ENCODE measurements at places on chromosomes 11 and 22.

DNA sequence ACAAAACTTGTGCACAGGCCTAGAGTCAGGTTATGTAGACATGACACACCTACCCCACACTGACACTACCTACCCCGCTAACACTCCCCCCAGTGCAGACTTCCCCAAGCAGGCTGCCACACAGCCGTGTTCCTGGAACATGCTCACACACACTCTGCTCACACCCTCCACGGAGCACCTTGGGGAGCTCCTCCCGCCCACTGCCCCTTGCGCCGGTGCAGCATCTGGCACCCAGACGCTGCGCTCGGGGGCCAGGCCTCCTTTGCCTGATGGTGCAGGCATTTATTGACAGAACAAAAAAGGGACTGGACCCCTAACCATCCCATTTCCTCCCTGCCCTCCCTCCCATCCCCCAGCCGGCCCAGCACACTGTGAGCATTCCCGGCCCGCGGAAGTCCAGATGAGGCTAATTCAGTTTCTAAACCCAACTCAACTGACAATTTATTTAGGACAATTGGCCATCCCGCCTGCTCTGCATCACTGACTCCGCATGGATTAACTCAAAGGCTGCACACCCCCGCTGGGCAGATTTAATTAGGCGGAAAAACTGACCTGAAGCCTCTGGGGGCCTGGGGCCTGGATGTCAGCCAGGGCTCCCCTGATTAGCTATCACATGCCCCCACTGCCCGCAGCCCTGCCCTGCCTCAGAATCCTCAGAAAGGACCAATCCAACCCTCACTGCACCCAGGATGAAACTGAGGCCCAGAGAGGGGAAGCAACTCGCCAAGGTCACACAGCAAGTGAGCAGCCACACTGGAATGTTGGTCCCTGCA, 30.1 kb downstream of the KCNC1 start:
- DNase-seq = no peak

DNA sequence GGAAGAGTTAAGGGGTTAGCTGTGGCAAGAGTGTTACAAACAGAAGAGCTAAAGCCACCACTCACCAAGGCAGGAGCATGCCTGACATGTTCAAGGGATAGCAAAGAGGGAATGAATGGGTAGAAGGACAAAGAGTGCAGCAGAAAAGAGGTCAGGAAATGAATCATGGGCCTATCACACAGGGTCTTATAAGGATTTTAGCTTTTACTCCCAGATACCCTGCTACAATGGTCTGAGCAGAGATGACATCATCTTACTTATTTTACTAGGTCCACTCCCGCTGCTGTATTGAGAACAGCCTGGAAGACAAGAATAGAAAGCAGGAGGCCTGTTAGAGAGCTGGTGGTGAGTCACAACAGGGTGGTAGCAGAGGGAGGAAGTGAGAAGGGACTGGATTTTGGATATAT, 9.8 kb downstream of the TRAF6 start:
- no peak for DNase-seq

GRCh38 chr11:100739666-100740065, 52.6 kb downstream of the ARHGAP42 start:
- DNase-seq = no peak

DNA sequence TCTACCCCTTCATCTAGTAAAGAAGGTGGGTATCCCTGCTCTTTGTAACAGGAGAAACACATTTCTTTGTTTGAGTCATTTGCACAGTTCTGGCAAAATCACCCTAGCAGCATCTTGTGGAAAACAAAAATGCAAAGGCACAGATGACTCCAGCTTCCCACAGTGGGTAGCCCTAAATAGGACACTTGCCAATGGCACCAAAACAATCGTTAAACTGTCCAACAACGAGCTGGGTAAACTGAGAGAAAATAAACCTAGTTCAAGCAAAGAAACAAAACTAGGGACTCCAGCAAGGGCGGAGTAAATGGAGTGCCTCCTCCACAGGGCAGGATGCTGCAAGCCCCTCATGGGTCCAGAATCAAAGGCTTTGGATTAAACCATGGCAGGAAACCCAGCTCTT, 239.5 kb downstream of the NTM start:
- DNase-seq = no peak

GRCh38 chr11:72352859-72353551, 81.3 kb downstream of the CLPB start:
- DNase-seq = no peak

DNA sequence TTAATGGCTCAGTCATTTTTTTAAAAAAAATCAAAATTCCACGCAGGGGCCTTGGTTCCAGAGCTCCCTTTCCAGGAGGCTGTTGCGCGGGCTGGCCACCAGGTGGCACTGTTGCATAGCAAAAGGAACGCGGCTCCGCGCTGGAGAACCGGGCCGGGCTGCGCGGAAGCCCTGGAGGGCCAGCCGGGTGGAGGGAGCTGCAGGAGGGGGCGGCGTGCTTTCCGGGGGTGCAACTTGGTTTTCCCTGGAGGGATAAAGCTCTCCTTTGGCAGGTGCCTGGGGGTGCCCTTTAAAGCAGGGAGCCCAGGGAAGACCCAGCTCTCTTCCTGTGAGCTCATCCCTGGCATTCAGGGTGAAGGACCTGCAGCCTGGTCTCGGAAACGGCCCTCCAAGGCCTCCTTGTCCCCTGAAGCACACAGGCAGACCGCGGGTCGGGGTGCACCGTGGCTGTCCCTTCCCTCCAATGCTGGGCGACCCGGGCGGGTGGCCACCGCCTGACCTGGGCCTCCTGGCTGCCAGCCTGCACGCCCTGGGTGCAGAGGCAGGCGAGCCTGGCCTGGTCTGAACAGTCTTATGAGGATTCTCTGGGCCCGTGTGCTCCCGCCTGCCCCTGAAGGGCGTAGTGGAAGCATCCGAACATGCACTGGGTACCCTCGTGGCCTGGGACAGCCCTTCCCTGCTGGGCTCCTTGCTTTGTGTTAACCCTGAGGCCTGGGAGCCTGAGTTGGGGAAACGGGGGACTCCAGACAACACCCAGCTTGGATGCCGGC, 23.4 kb downstream of the KRTAP5-5 start:
- peak; percentile 81 for DNase-seq

DNA sequence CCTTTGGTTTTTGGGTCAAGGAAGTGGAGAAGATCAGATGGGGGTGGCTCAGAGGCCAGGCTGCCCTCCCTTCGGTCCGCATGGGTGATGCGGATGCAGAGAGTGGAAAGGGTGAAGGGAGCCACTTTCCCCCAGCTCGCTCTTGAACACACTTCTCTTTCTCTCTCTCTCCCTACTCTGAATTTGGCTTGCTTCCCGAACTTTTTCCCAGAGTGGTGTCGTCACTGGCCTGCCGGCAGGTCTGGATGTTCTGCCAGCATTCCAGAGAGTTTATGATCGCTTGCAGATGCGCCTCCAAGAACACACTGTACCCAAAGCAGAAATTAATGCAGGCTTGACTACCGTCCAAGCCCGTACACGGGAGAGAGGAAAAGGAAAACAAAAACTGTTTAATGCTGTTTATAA, 103.2 kb downstream of the ZBTB16 start:
- DNase-seq = no peak

DNA sequence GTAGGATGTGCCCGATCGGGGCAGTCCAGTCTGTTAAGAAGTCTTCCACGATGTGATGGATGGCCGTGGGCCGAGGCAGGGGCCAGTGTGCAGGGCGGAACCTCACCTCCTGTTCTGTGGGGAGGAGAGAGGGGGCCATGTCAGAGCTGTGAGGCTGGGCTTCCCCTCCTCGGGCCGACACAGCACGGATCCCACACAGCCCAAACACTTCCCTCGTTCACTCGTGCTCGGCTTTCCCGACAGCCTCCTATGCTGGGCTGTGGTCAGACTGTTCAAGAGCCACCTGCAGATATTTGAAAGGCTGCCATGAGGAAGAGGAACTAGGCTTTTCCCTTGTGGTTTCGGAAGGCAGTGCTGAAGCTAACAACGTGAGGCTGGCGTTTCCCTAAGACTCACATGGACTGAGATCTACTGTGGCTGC, 12.3 kb upstream of the TXN2 start:
- DNase-seq = no peak

- DNase-seq = no peak
Measured at GRCh38 chr11:33974804-33975203, 76.7 kb upstream of the CAPRIN1 start.

GRCh38 chr22:45919504-45920286, 57.3 kb downstream of the WNT7B start:
- DNase-seq = no peak

- DNase-seq = no peak
Measured at GRCh38 chr11:116731821-116732220, 41.0 kb downstream of the BUD13 start.

DNA sequence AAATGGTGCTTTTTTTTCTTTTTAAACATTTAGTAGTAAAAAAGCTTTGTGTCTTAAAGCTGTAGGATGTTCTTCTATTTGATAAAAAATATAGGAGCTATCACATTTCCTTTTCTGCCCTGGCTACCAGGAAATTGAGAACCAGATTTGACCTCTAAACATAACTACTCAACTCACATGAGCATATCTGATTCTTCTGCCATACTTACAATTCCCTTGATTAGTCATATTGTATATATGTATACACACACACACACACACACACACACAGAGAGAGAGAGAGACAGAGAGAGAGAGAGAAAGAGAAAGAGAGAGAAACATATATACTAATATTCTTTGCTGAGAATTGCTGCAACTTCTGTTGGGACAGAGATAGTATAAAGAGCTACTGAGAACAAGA, 23.0 kb upstream of the GDPD4 start:
- no peak for DNase-seq

GRCh38 chr11:115344846-115345245, 159.4 kb downstream of the CADM1 start:
- DNase-seq = no peak

- DNase-seq = no peak
Measured at GRCh38 chr11:26227301-26227746, 104.6 kb upstream of the ANO3 start.

DNA sequence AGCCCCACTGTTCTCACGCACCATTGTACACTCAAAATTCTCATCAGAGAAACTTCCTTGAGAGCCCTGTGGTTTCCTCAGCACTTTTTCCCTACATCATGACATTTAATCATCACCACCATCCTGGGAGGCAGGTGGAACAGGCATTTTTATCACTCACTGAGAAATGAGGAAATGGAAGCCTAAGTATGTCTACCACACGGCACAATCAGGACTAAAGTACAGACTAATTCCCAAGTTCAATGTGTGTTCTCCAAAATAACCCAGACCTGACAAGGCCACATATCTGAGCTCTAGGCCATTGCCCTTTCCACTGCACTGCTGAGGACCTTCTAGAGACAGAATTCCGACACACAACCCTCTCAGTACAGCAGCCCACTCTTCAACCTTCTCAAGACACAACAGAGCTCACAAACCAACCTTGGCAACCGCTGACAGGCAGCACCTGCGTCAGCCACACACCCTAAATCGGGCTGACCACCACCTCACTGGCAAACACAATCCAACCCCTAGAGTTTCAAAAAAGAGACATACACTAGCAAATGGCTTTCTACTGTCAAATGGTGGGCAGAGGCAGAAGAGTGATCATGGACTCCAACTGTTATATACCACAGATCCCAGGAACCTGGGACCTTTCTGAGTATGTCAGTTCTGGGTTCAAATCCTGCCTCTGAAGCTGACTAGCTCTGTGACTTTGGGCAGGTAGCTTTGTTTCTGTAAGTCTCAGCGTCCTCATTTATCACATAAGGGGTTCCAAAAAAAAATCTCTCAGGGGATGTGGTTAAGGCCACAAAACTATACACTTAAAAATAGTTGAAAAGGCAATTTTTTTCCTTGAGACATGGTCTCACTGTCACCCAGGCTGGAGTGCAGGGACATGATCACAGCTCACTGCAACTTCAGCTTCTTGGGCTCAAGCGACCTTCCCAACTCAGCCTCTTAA, 16.3 kb downstream of the SMCO4 start:
- DNase-seq = no peak

DNA sequence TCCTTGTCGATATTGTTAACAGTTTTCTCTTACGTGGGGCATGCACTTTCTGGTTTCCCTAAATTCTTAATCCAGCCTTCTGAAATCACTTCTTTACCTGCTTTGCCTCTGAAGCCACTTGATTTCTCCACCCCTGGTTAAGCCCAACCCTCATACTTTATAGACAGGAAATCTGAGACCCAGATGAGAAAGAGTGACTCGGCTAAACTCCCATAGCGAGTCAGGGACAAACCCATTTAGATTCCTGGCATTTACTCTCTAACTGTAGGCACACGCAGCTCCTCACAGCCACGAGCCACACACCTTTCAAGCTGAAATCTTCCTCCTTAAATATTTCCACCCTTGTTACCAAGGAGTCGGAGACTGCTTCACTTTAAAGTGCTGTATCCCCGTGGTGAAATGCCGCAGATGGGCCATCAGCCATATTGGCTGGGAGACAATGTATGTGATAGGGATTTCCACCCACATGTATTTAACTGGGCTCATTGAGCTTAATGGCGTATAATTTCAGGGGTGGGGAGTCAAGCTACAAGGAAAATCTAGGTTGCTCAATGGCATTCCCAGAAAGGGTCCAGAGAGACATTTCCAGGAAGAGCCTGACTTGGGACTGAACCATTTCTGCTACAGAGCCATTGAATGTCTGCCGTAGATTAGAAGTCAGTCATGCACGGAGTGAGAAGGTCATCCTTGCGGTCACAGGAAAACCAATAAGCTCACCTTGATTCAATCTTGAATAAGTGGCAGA, 49.9 kb upstream of the GRK3 start:
- no peak for DNase-seq

DNA sequence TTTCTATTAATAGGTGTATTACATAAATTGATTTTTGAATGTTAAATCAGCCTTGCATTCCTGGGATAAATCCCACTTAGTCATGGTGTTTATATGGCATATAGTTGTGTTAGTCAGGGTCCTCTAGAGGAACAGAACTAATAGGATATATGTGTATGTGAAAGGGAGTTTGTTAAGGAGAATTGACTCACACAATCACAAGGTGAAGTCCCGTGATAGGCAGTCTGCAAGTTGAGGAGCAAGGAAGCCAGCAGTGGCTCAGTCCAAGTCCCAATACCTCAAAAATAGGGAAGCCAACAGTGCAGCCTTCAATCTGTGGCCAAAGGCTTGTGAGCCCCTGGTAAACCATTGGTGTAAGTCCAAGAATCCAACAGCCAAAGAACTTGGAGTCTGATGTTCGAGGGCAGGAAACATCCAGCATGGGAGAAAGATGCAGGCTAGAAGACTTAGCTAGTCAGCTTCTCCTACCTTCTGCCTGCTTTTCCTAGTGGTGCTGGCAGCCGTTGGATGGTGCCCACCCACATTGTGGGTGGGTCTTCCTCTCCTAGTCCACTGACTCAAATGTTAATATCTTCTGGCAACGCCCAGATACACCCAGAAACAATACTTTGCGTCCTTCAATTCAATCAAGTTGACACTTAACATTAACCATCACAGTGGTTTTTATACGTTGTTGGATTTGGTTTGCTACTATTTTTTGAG, 12.9 kb downstream of the SFI1 start:
- DNase-seq = no peak

DNA sequence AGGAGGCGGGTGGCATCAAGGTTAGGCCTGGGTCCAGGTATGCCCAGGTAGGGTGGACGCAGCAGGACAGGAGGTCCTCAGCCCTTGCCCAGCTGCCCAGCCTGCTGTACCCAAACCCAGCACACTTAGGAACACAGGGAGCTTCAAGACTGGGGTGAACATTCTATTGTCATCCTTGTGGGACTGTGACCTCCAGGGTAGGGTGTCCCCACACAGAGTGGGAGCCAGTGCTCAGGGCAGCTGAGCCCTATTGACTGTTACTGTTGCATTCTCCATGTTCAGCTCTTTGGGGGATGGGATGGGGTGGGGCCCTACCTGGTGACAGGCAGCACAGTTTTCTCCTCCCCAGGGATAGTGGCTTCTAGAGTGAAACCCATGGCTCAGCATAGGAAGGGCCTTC, 106.0 kb downstream of the BCR start:
- no peak for DNase-seq

All from activated CD8-positive, alpha-beta memory T cell treated with anti-CD3 and anti-CD28 coated beads, Interleukin-2, amount 50 U/mL, for 4 hours (primary cell).